ENCODE measurements at places on chromosomes 4 and X.
A peak's percentile ranks its signal among the peaks of the same experiment; 100 is the strongest.

- DNase-seq = no peak
Observed at GRCh38 chrX:41870719-41871151, 52.6 kb downstream of the CASK start.

GRCh38 chr4:66204534-66205247 lies 534.4 kb upstream of the EPHA5 start:
- no peak for DNase-seq

DNA sequence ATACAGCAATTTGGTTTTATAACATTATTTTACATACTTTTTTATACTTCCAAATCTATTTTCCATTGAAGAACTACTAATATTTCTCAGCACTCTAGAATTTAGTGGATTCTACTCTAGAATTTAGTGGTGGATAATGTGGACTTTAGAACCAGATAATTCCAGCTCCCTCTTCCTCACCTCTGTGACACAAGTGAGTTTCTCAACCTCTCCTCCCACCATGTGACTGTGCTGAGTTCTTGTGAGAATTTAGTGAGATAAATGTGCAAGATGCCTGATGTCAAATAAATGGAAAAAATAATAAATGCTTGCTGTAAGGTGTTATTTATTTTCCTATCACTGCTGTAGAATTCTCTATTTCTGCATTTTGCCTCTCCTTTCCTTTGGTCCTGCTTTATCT lies 107.3 kb downstream of the CPEB2 start:
- DNase-seq = no peak

- no peak for DNase-seq
Observed at GRCh38 chrX:154348646-154349358, 25.6 kb downstream of the FLNA start.

DNA sequence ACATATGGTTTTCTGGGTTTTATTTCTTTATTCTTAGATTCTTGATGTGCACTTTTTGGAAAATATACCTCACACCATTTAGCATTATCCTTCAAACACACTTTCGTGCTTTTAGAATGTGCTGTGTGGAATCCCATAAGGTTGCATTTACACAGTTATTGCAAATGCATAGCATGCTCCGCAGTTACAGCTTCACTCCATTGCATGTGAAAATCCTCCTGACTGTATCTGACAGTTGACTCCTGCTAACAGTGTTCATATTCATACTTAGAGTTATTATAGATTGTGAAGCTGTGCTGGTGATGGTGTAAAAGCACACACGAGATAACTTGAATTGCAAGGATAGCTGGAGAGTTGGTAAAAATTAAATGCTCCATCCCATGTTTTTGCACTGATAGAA lies 811.5 kb upstream of the TENM3 start:
- DNase-seq = no peak

DNA sequence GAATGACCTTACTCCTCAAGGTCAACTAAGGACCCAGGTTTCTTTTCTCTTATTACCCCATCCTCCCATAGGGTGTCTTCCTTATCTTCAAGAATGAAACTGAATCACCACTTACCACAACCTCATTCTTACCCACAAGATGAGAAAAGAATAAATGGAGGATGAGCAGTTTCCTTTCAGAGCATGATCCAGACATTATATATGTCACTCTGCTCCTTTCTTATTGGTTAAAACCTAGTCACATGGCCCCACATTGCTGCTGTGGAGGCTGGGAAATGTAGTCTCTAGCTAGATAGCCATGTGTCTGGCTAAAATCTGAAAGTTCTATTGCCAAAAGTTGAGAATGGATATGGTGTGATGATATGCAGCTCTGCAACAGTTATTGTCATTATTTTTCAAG lies 62.4 kb upstream of the RAI2 start:
- DNase-seq = no peak

DNA sequence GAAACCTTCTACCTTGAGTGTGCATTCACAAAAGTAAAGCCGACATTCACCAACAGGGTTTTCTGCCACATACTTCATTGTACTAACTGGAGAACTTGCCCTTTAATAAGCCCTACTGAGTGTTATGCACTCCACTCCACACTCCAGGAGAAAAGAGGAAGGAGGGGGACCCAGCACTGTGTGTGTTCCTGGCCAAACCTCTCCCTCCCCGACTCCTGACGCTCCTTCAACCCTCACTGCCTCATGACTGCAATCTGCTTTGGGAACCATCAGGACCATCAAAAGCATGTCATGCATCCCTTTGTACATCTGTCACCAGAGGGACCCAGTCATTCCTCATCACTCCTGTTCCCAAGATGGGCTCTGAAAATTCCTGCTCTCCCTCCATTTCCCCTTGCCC lies 143.7 kb downstream of the RASL11B start:
- DNase-seq = no peak

- DNase-seq = no peak
Observed at GRCh38 chr4:123744664-123745290, 348.2 kb downstream of the SPRY1 start.

GRCh38 chrX:106042296-106042695 lies 3.8 kb upstream of the SERPINA7 start:
- no peak for DNase-seq

DNA sequence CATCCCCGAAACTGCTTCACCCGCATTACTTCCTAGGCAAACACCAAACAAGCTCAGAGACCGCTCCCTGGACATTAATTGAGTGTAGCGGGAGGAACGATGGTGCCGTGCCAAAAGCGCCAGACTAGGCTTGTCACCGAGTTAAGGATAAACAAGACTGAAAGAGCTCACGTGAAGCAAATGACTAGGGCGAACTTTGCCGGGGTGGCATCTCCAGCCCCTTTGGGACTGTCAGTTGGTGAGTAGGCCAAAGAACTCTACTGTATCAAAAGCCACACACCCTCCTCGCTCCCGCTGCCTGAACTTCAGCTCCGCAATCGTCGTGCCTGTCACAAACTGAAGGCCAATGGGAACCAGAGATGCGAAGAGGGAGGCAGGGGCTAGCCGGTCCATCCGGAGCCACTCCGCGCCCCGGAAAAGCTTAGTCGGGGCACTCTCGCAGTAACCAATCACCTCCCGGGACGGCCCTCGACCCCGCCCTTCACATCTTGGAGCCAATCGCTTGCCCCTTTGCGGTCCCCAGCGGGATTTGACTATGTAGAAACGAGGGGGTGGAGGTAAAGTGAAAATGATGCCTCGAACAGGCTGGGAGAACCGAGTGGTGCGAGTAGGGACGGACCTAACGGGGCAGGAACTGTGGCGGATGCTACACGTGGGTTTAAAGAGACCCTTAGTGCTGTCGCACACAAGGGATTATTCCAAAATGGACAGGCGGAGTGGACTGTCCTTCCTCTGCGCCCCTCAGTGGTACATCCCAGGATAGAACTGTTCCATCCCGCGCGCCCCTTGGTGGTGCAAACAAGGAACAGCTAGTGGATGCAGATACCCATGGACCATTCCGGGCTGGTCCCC lies 37.0 kb upstream of the FAM156A start:
- peak; percentile 84 for DNase-seq

- DNase-seq = no peak
Observed at GRCh38 chrX:94914235-94914634, 1240.2 kb downstream of the FAM133A start.

- DNase-seq = no peak
Observed at GRCh38 chr4:154507156-154507555, 15.6 kb upstream of the DCHS2 start.

DNA sequence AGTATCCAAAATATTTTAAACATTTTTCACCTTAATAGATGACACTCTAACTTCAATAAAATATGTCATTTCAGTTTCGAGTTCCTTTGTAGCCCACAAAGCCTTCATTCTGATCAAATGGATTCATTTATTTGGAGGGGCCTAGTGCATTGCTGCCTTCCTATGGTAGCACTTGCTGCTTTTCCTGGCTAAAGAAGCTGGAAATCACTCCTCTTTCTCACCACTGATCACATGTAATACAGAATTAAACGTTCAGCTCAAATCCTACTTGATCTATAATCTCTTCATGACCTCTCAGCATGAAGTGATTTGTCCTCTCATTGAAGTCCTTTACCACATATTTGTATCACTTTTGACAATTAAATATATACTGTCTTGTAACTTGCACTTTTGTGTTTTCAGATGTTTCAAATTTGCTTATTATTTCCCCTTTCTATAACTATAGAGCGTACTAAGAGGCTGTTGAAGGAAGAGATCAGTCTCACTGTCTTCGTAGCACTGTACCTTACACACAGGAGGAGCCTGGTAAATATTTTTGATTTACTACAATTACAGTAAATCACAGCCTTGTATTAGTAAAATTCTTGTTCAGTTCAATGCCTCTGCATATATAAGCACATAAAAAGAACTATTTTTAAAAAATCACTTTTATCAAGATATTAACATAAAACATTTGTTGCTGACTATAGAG lies 555 bp downstream of the CFI start:
- DNase-seq = no peak

GRCh38 chr4:100165809-100166208 lies 24.5 kb downstream of the DDIT4L start:
- DNase-seq = no peak

- DNase-seq = no peak
Observed at GRCh38 chr4:9781343-9782135, at the start of gene DRD5. DRD5 (plus strand) TSS chr4:9781634; CDS start chr4:9782030, 396 bp downstream.

GRCh38 chr4:95084584-95084983 lies 326.8 kb downstream of the BMPR1B start:
- DNase-seq = no peak

DNA sequence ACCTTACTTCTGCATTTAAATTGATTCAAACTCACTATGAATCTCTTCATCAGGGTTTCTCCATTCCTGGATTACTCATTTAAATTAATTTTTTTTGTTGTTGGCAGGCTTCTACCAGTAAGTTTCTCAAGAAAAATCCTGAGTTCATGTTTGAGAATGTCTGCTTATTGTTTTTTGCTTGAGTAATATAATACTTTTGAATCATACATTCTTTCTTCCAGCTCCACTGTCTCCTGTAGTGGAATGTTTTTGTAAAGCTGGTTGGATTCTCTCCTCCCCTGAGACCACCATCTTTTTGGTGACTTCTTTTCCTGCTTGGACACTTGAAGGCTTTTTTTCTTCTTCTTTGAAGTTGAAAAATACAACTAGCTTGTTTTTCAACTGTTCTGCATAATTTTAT lies 4.3 kb upstream of the MID1IP1 start:
- DNase-seq = no peak

DNA sequence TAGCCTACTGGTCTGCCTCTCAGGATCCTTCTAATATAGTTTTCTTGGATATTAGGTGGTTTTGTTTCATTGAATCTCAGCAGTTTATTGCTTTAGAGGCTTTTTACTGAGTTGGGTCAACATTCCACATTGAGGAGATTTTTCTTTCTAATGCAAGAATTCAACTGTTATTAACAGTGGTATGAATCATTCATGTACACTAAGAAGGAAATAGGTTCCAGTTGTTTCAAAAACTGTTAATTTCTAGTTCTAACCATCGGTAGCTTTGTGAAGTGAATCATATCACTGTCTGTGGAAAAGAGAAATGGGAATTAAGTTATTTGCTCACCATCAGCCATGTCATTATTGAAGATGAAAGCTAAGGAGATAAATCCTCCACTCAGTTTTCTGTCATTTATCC lies 331.5 kb downstream of the RPA4 start:
- DNase-seq = no peak

DNA sequence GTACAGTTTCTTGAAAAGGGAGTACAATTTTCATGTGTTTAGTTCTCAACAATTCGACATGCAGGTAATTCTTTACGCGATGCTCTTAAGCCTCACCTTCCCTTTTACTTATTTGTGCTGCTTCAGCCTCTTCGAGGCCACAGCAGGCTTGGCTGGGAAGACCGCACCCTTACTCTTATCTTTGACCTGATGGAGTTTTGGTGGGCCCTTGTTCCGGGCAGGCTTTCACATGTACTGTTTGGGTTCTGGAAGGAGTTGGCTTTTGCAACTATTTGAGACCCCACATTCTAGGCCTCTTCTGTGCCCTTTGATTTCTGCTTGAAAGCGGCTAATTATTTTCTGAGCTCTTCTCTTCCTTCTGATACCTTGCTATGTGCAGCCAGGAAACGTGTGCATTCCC lies 60.2 kb downstream of the FAM193A start:
- no peak for DNase-seq

GRCh38 chr4:155999725-156000124 lies 46.1 kb upstream of the CTSO start:
- DNase-seq = no peak

All from effector CD4-positive, alpha-beta T cell (primary cell).